Mononuclear cell (primary cell): ENCODE measurements at places on chromosomes 13 and 19. TPM values are rescaled to one million over a fixed set of nuclear protein-coding genes. Genes with fewer than 3 reads are reported as not detected.

Gene CCDC97
- total RNA-seq, result 10.1 TPM

Gene ZNF600
- 6.9 TPM for total RNA-seq

Gene ZNF493
- total RNA-seq, result 71.2 TPM

Gene IGFL2
- total RNA-seq, result not detected

Gene FPR3
- 2.2 TPM for total RNA-seq

Gene KLK3
- 0.31 TPM for total RNA-seq

Gene PLVAP
- 0.63 TPM for total RNA-seq

Gene METTL21C
- not detected for total RNA-seq

Gene KL
- total RNA-seq, result 0.10 TPM

Gene MAU2
- total RNA-seq, result 55.8 TPM

Gene B3GNT3
- total RNA-seq, result 0.10 TPM

Gene STRN4
- total RNA-seq, result 66.0 TPM

Gene ICAM5
- 0.42 TPM for total RNA-seq

Gene NKG7
- 119 TPM for total RNA-seq

Gene PRRG2
- total RNA-seq, result 1.4 TPM

Gene MBD3L2
- total RNA-seq, result not detected

Gene VSTM2B
- not detected for total RNA-seq

Gene PCDH17
- under 0.01 TPM for total RNA-seq

Gene FFAR1
- 1.9 TPM for total RNA-seq

Gene ASPDH
- not detected for total RNA-seq

Gene CGB3
- total RNA-seq, result not detected

Gene ELSPBP1
- total RNA-seq, result not detected

Gene TEX101
- total RNA-seq, result 0.10 TPM

Gene HCN2
- total RNA-seq, result 0.21 TPM

Gene KLK7
- total RNA-seq, result not detected

Gene OVOL3
- total RNA-seq, result not detected

Gene C5AR1
- total RNA-seq, result 92.2 TPM

Gene FAM174C
- total RNA-seq, result 16.3 TPM

Gene SYMPK
- total RNA-seq, result 27.2 TPM

Gene PGLYRP2
- total RNA-seq, result not detected

Gene LENG8
- 123 TPM for total RNA-seq

Gene FCGBP
- 4.7 TPM for total RNA-seq

Gene SHD
- total RNA-seq, result 0.84 TPM

Gene ANKLE1
- total RNA-seq, result 0.94 TPM

Gene N4BP2L1
- total RNA-seq, result 45.2 TPM

Gene CCDC194
- 0.42 TPM for total RNA-seq

Gene PRKD2
- total RNA-seq, result 25.2 TPM

Gene CABP5
- 4.0 TPM for total RNA-seq

Gene CLEC4G
- 0.63 TPM for total RNA-seq

Gene RTBDN
- total RNA-seq, result 0.21 TPM

Gene ADGRE2
- 22.7 TPM for total RNA-seq

Gene CGB1
- total RNA-seq, result not detected
